H4 (cell line): ENCODE measurements at places on chromosomes 4 and X.

- DNase-seq, result no peak
Measured at GRCh38 chrX:44072631-44073030, 99.4 kb upstream of the NDP start.

DNA sequence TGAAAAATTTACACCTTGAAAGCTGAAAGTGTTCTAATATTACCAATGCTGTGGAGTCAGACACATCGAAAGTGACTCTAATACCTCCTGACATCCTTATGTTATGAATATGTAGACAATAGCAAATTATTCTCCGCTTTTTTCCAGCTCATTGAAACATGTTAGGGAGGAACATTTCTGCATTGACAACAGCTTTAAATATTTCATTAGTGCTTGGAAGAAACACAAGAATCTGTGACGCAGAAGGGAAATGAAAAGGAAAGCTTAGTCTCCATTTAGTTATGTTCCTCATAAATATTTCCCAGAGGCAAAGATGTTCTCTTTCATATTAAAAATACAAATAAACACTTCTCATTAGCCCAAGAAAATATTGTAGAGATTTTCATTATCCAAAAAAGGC is 55.8 kb upstream of the CD99 start:
- DNase-seq, result no peak

DNA sequence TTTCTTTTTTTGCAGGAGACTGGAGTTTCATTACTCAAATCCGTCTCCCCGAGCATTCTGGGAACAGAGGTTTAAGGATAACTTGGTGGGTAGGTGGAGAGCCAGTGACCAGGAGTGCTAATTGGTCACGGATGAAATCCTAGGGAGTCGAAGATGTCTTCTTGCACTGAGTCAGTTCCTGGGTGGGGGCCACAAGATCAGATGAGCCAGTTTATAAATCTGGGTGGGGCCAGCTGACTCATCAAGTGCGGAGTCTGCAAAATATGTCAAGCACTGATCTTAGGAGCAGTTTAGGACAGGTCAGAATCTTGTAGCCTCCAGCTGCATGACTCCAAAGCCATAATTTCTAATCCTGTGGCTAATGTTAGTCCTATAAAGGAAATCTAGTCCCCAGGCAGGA is 741.3 kb downstream of the PCDH7 start:
- DNase-seq, result peak; percentile 44

- peak; percentile 62 for DNase-seq
Measured at GRCh38 chrX:2320580-2321327, 180.0 kb downstream of the DHRSX start.

DNA sequence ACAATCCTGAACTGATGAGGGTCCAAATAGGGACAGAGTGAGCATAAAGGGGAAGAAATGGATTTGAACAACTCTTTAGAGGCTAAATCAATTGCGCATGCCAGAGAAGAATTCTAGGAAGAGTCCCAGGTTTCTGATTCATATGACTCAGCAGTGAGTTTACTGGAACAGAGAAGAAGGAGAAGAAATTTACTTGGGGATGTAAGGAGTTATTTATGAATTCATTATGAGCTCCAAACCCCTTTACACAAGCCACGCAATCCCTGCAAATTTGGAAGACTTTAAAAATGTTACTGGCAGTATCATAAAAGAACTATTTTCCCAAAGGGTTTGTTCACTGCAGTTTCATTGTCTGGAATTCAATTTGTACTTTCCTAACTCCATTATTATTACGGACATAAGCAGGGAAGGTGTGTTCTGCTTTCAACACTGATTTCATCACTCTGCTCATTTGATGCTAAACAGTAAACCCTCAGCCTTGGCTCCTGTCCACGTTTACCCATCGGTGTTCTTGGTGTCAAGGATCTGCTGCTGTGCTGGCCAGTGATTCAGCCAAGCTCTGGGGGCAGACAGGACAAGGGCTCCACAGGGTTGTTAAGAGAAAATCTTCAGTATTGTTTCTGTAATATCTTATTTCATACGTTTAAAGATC is 273.7 kb downstream of the HNRNPD start:
- DNase-seq, result peak; percentile 46

DNA sequence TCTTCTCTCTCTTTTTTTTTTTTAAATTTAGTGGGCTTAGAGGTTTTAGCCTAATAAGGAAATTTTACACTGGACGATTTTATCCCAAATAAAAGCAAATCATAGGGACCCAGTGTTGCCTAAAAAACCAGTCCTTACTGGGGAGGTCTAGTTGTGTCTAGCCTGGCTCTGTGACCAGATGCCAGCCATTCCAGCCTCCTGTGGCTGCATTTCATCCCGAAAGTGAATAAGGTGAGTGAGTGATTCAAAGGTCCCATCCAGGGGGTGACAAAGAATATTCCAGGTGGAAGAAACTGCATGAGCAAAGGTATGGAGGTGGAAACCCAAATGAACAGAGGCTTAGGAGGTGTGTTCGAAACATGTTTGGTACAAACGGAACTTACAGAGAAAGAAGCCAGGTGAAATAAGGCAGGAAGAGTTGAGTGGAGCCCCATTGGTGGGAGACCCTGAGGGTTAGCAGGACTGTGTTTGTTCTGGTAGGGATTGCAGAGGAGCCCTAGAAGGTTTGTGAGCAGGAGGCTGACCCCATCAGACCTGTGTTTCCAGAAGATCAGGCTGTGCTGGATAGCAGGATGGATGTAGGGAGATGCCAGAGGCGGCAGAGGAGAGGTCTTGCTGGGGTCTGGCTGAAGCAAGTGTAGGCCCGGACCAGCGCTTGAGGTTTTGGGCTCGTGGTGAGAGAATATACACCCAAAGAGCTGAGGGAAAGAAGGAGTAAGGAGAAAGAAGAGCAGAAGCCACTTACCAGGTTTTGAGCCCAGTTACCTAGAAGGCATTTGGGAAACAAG is 31.6 kb downstream of the PTTG2 start:
- no peak for DNase-seq

DNA sequence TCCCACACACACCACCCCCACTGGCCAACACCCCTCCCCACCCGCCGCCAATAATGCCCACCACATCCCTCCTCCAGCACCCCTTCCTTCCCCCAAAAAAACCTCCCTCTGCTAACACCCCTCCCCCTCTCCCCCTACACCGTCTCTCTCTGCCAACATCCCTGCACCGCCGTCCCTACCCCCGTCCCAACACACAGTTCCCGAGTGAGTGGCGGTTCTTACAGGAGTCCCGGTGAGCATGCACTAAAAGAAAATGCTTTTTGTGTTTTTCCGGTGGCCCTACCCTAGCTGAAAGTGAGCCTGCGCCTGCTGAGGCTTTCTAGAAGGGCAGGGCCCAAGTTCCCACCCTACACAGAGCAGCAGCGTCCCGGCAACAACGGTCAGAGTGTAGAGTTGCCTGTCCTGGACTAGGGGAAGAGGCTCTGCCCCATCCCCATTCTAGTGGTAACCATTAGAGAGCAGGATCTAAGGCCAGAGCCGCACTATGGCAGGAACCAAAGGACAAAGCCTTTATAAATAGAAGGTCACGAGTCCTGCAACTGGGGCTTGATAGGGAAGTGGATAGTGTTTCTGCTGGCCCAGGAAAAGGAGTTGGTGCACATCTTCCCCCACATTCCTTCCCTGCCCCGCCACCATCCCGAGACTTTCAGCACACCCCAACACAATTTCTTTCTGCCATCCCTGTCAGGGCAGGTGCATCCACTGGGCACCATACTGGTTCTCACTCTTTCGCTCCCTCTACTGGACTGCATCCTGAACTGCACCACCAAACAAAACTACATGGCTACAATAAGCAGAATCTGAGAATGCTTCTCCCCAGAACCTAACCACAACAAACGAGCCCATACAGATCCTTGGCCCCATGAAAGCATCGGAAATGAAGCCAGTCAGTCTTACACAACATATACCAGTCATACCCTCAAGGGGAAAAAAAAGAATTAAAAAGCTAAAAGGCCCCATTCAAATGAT is 78.1 kb upstream of the PAGE3 start:
- DNase-seq, result peak; percentile 20

DNA sequence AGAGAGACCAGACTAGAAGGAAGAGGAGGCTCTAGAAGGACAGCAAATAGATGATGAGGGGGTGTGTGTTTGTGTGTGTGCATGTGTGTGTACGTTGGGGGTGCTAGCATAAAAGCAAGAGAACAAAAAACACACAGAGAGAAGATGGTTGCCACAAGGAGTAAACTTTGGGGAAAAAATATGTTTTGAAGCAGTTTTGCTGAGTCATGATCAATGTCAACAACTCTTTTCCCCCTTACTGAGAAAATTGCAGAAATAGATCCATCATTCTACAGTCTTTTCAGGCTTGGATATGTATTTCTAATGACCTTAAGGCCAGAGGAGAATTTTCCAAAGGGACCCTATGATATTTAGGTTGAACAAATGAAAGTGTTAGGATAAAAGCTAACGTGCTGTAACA is 89.0 kb upstream of the NHS start:
- DNase-seq, result no peak

GRCh38 chrX:118694638-118695037 is 32.8 kb upstream of the IL13RA1 start:
- no peak for DNase-seq

DNA sequence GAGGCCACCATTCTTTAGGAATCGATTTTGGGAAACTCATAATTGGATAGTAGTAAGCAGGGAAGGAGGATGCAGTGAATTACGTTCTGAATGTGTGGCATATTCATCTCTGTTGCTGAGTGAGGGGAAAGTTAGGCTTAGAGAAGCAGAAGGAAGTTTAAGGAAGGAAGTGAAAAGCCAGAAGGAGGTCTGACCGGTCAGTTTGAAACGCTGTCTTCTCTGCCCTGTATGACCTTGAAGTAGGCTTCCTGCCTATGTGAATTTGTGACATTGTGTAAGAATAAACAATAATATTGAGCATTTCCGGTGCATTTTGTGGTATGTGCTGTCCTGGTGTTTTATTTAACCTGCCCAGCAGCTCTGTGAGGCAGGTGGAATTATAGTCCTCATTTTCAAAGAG is 67.3 kb downstream of the PDLIM5 start:
- no peak for DNase-seq

- no peak for DNase-seq
Measured at GRCh38 chr4:9997886-9998285, 23.4 kb downstream of the SLC2A9 start.

- peak; percentile 19 for DNase-seq
Measured at GRCh38 chrX:20218836-20219505, 47.7 kb downstream of the RPS6KA3 start.

DNA sequence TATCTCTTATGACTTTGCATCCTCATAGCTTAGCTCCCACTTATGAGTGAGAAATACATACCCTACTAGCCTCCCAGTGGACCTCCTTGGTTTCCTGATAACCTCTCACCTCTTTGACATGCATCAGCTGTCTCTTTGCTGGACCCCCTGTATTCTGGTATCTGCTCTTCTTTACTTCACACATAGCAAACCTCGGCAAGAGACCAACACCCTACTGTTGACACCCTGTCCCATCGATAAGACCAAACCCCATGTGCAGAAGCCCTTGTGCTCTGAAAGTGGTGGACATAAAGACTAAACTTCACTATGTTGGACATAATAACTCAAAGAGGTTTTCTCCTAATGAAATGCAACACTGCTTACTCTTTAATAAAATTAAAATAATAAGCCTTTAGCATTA is 75.7 kb downstream of the RNF150 start:
- DNase-seq, result no peak

DNA sequence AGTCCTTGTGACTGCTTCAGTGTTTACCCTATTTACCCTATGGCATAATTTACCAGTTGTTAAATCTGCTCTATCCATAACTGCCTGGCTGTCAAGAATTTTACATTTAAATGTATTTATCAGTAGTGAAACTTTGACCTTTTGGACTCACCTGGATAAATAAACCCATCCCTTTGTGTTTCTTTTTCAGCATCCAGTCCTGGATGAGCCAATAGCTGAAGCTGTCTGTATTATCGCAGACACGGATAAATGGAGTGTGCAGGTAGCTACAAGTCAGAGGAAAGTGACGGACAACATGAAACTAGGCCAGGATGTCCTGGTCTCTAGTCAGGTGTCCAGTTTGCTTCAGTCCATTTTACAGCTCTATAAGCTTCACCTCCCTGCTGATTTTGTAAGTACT is 122.4 kb downstream of the FNIP2 start:
- DNase-seq, result no peak

DNA sequence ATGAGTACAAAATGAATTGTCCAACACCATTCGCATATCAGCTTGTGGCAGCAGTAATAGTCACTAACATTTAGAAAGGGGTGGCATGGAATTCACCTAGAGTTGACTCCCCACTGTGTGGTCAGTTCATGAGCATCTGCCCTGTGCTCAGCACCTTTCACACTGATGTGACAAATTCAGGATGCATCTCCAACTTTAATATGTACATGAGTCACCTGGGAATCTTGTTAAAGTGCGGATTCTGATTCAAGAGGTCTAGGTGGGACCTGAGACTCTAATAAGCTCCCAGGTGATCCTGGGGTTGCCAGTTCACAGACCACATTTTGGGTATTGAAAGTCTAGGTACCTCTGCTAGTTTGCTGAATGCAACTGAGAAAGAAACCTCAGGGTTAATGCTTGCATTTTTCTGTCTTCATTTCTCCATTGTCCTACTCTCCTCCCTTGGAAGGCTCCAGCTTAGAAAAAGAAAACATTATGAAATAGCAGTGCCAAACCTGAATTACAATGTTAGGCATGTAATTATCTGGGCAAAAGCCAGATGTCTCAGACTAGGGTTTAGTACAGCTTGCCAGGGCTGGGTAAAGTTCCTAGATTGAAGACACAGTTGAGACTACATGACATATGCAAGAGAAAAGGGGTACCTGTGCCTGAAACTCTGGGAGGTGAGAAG is 32.7 kb downstream of the TMSB4X start:
- DNase-seq, result no peak

GRCh38 chrX:118345045-118345463 is 852 bp upstream of the WDR44 start:
- no peak for DNase-seq

DNA sequence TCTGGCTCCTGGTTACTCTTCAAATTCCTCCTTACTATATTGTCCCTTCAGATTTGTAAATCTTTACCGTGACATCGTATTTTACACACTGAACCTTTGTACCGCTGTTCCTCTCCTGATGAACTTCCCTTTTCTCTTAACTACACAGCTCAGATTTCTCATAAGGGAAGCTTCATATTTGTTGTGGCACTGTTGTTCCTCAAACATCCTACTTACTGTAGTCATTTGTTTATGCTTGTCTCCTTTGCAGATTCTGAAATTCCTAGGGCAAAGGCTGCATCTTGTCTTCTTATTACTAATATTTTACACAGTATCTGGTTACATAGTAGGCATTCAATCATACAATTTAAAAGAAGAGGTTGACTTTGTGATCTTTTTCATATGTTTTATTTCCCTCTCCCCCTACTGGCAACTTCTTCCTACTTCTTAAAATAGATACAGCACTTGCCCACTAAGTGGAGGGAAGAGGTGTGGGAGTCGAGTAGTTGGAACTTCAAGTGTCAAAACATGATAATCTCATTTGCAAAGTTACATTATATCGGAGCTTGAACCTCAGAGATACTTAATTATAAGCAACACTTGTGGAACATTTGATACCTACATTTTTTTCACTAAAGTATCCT is 50.0 kb downstream of the TET2 start:
- DNase-seq, result no peak

- no peak for DNase-seq
Measured at GRCh38 chrX:21972046-21972445, 31.5 kb downstream of the SMS start.
